Astrocyte (in vitro differentiated cells and primary cell): ENCODE measurements at places on chromosomes 4 and X.

- DNase-seq, result no peak
These were observed 305.5 kb downstream of the FAT4 start for GRCh38 chr4:125620066-125620860.

DNA sequence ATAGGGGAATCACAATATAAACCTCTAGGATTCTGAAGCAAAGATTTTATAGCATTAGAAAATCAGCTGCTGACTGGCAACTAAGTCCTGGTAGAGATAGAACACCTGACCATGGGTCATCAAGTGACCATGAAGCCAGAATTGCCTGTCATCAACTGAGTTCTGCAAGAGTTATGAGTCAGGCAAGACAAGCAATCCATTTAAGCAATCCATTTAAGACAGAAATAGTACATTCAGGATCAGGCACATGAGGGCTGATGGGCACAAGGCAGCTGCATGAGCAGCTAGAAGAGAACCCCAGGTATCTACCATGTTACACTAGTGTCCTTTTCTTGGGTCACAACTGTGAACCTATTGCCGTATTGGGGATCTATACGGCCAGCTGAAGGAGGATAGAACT lies 98.9 kb downstream of the SPRY1 start:
- DNase-seq, result no peak

GRCh38 chr4:98639108-98639507 lies 19.3 kb downstream of the TSPAN5 start:
- DNase-seq, result no peak

DNA sequence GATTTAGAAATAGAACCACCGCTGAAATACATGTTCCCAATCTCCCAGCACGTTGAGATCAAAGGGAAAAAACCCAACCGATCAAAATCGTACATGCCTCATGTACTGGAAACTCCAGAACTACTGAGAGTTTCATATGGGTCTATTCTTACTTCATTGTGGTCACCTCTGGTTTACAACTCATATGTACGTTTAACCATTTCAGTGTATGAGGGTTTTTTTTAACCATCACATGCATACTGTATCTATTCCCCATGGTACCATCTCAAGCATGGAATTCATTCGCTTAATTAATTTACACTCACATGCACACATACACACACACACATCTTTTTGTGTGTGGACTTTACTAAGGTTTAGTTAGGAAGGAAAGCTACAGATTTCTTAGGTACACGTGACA lies 46.0 kb upstream of the CLNK start:
- no peak for DNase-seq

DNA sequence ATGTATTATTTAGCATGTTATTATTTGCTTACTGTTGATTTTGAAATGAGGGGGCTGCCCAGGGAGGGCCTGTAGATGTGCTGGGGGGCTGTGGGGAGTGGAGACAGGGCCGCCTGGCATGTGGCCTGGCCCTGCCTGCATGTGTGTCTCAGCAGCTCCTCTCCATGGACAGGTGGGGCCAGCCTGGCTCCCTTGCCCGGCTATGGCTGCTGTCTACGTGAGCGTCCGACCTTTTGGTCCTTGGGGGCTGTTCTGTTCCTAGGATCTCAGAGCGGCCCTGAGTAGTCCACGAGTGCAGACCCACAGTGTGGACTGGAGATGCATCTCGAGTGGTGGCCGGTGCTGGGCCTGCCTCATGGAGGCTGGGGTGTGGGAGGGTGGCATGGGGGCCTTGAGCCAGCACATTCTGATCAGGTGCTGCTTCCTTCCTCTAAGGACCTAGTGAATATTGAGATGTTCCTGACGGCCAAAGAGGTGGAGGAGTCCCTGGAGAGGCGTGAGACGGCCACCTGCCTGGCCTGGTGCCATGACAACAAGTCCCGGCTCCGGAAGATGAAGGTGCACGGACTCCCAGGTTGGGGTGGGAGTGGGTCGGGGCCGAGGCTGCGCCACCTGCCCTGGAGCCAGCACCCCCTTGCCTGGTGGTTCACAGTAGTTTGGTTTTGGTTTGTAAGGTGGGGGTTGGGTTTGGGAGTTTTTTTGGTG lies 24.9 kb upstream of the UVSSA start:
- no peak for DNase-seq

DNA sequence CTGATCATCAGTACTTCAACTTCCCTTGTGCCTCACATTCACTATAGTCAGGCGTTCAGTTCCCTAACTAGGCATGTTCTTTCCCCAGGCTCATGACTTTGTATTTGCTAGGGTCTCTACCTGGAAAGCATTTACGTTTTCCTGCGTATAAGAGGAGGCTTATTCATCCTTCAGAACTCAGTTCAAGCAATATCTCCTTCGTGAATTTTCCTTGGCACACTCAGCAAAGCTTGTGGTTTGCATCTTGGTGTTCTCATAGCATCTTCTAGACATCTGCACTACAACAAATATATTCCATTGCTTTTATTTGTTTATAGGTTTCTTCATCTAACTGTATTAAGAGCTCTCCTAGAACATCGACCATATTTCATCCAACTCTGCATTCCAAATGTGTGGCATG lies 2.6 kb downstream of the CXCL6 start:
- no peak for DNase-seq
